ENCODE measurements at places on chromosomes 2 and 18.

- DNase-seq, result no peak
Observed at GRCh38 chr2:99545066-99545465, 55.2 kb upstream of the REV1 start.

DNA sequence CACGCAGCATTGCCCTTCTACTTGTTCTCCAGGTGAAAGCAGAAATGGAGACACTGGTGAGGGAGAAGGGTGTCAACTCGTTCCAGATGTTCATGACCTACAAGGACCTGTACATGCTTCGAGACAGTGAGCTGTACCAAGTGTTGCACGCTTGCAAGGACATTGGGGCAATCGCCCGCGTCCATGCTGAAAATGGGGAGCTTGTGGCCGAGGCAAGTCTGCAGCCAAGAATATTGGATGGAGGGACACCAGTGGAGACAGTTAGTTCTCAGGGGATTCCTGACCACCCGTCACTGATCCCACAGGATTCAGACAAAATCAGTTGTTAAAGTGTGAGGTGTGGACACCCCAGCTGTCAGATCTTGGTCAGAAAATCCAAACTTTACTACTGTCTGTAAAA is 43.2 kb upstream of the MAPRE3 start:
- DNase-seq, result no peak

DNA sequence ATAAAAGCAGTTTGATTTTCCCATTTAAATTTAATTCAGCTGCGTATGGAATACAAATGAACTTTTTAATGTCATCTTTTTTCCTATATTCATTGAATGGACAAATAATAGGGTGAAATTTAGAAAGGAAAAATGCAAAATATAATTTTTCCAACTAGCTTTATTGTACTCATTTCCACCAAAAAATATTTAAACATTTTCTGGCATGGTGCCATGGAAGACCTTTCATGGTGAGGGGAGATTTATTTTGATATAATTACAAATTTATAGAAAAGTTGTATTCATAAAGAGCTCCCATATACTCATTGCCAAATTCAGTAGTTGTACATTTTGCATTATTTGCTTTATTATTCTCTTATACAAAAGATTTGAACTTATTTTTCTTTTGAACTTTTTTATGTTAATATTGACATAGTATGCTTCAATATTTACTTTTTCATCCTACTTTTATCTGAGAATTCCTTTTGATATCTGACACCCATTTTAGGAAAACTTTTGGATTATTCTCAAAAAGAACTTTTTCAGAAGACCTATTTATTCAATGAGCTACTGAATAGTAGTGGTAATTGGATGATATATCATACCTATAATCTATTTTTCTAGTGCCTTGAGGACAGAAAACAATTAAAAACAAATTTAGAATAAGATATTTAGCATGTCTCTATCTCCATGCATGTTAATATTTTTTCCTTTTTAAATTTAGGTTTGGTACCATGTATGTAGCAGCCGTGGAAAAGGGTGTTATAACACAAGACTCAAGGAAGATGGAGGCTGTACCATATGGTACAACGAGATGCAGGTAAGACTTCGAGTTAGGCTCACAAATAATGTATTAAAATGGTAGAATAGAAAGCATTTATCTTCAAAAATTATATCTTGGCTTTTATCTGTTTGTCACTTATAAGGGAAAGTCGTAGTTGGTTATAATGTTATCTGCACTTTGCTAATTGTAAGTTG is 37.5 kb downstream of the DDX1 start:
- DNase-seq, result no peak

DNA sequence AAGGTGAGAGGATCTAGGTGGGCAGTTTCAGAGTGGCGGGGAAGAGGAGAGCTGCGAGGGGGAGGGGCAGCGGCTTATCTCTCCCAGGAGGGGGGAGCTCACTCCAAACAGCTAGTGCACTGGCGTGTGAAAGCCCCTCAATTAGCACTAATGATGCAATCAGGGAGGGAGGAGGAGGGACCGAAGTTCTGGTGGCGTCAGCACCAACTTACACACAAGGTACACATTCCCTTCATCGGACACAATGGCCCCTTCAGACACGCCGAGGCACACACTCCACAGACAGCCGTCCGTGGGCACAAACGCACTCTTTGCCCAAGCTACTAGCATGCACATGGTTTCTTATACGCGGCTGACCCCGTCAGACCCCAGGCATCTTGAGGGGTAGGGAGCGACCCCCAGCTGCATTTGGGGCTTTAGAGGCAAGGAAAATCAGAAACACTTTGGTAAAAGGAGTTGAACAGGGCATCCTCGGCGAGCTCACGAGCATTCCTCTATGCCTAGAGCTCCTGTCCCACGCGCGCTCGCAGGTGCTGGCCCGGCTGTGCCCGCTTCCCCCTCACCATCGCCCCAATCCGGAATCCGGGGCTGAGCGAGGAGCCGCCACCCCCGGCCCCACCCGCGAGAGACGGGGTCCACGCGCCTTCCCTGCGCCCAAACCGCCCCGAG is 868 bp upstream of the PKDCC start:
- DNase-seq, result no peak

GRCh38 chr18:2882201-2882600 is 35.4 kb downstream of the EMILIN2 start:
- DNase-seq, result no peak

- DNase-seq, result no peak
Observed at GRCh38 chr2:218671097-218671653, 627 bp downstream of the RNF25 start.

- DNase-seq, result no peak
Observed at GRCh38 chr2:176830362-176830761, 382.2 kb upstream of the HNRNPA3 start.

DNA sequence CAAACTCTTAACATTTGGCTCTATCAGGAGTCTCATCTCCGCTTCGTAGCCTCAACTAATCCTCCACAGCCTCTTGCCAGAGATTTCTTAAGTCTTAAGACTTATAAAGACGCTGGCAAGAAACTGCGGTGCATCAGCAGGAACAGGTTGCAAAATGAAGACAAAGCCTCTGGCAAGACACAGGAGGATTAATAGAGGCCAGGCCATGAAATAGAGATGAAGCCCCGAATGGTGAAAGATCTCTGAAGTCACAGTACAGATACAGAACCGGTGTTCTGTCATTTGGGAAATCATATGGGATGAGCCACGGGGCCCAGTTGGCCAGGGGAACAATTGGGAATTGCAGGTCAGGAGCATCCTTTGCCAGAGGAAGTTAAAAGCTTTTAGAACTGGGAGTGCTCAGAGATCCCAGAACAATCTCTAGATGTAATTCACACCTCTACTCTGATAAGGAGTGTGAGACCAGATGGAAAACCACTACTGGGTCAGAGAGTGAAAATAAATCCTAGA is 190.9 kb upstream of the FOSL2 start:
- DNase-seq, result peak; percentile 46

DNA sequence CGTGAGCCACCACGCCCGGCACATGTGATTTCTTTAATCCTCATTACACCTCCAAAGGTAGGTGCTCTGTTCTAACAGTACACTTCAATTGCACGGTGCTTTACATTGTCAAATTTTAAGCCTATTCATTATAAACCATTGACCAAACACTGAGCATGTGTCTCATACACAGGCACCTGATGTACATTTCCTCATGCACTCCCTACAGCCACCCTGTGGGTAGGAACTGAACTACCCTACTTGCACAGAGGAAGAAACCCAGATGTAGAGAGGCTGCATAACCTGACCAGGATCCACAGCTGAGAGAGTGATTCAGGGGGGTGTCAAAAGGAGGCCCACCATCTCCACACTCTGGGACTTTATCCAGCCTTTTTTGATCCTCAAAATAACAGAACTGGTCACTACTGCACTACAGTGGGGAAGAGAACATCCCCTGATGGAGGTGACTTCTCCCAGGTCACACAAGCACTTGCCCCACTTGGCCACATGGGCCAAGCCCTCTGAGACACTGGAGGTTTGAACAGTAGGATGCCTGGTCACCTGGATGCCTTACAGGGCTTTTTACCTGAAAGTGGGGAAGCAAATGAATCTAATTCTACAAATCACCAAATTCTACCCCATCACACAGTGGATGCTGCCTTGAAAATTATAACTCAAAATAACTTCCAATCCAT is 6.9 kb upstream of the DPYSL5 start:
- no peak for DNase-seq

DNA sequence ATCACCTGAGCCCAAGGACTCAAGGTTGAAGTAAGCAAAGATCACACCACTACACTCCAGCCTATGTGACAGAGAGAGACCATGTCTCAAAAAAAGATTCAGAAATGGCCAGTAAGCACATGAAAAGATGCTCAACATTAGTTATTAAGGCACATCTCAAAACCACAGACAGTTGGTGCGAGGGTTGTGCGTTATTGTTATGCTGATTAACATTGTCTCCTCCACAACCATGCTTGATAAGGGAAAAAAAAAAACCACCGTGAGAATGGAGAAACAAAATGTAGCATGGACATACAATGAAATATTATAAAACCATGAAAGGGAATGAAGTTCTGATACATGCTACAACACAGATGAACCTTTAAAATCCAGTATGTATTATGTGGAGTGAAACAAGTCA is 27.3 kb downstream of the MOB4 start:
- DNase-seq, result no peak

- DNase-seq, result peak; percentile 33
Observed at GRCh38 chr2:58606799-58607198, 365.7 kb upstream of the FANCL start.

DNA sequence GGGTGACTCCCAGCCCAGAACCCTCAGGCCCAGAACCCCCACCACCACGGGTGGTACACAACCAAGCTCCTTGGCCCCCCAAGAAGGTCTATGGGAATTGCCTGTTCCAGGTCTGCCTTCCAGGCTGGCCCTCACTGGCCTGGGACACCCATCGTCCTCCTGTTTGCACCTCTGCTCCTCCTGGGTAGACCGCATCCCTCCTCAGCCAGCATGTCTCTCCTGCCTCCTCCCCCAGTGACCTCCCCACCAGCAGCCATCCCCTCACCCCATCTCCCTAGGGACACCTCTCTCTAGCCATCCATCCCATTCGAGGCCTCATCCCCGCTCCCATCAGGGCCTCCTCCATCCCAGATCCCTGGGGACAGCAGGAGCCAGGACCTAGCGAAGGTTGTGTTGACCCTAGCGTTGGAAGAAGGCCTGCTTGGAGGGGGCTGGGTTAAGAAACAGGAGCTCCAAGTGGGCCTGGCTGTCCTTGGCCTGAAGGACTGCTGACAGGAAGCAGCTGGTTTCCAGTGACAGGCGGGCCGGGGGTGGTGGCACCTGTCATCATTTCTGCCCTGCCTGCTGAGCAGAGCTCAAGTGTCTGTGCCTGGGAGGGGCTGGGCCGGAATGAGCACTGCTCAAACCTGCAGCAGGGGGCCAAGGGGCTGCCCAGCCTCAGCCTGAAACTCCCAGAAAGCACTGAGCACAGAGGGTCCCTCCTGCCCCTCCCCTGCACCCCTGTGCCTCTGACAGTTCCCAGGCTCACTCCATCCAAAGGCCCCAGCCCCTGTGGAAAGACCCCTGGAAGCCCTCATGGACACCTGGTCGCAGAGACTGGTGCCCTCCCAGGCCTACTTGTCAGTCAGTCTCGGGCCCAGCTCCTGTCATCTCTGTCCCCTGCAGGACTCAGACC is 96.0 kb upstream of the OTOS start:
- DNase-seq, result no peak

DNA sequence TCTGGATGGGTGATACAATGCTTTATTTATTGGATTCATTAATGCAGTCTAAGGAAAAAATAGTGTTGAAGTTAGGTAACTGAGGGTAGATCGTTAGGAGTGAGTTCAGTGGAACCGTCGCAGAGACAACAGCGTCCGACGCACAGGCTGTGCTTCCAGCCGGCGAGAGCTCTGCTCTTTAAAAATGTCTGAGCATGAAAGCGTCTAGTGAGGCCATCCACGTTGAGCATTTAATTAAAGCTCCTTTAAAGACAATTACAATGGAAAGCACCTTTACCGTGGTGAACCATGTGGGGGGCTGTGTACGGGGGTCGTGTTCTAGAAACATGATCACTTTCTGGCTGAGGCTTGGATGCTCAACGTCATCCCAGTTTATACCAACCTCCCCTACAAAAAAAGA is 822.7 kb downstream of the GALR1 start:
- no peak for DNase-seq

DNA sequence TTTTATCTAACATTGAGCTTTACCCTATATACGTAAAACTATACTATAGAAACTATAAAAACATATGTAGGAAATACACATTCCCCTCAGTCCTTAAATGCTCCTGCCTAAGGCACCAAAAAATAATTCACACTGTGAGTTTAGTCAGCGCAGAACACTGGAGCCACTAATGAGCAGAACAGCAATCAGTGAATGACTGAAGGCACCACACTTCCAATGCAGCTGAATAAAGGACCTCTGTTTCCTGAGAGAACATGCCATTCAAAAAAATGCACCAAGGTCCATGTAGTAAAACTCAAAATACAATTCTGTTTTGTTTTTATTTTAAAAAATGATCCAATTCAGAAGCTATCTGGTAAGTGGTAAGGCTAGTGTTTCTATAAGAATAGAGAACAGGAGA is 1280.6 kb upstream of the NRXN1 start:
- no peak for DNase-seq

DNA sequence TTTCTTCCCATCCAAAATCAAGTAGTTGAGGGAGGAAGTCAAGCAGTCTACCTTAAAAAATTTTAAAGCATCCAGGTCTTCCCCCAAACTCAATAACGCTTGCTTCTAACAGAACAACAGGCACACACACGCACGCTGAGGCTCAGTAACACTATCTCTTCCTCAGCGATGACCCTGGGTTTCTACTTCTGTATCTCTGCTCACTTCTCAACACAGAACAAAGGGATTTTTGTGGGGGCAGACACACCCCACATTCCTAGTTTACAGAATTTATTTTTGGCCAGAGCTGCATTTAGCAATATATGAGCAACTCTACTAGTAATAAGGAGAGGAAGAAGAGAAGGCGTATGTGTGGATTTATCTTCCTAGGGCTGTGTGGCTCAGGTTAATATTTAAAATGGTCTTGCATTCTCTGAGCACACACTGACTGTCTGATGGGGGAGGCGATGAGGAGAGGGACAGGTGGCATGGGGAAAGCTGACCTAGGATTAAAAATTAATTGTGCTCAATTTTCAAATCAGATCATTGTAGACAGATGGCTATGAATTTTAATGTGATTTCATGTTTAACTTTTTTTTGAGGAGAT is 71.3 kb upstream of the PPM1B start:
- DNase-seq, result no peak

DNA sequence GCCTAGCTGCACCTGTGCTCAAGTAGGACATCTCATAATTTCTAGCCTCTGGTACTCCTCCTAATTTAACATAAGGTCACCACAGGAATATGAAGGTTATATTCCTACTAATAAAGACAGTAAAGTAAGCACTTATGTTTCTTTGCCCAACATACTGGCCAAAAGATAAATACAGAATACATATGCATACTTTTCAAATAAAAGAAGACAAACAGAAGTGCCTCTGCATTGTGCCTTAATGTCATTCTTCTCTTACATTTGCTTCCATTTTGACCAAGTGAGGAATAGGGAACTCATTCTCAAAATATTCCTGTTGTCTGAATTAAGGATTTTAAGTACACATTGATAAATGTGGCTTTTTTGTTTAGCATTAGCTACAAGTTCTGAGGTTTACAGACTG is 5.6 kb downstream of the BCL11A start:
- DNase-seq, result no peak

GRCh38 chr2:127597984-127598380 is 48.0 kb upstream of the GPR17 start:
- no peak for DNase-seq

All from fibroblast of gingiva (primary cell).